ENCODE measurements at places on chromosomes 11 and 22.

DNA sequence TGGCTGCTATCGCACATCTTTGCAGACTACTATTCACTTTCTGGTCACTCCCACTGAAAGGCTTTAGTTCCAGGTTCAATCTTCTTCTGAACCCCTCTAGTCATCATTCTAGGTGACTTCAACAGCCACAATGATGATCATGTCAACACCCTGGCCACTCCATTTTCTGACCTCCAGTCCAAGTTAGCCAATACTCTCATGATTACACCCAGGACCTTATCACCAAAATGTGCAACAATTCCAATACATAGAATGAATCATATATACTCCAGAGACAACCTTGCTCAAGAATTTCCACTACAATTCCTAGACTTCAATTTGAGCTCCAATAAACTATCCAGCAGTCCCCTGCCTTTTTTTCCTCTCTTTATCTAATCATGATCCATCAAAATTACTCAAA, 70.7 kb downstream of the PAK1 start:
- DNase-seq = no peak

DNA sequence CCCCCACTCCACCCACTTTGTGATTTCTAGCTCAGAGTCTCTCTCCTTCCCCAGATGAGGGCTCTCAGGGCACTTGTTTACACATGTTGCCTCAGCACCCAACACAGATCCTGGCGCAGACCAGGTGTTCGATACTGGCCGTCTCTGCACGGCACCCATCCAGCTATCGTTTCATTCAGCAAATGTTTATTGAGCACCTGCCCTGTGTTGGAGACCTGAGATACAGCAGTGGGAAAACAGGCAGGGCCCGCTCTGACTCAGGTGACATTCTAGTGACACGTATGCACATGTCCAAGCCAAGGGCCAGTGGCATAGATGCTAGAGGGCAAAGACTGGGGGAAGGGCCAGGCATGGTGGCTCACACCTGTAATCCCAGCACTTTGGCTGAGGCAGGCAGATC, 71.9 kb downstream of the NFAM1 start:
- DNase-seq = no peak

DNA sequence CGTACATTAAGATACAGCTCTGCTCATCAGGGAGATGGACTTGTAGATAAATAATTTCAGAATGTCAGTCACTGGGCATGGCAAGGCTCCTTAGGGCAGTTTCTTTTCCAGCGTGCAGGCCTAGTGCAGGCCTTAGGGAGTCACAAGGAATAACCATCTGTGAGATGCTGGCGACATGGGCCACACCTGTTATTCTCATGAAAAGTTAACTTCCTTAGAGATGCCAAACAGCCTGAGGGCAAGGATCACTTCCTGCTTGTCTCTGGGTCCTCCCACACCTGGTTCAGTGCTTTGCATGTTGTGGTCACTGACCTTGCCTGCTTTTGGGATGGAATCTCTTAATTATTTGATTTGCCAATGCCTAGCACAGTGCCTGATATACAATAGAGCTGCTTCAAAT, 70.6 kb downstream of the ST3GAL4 start:
- no peak for DNase-seq

DNA sequence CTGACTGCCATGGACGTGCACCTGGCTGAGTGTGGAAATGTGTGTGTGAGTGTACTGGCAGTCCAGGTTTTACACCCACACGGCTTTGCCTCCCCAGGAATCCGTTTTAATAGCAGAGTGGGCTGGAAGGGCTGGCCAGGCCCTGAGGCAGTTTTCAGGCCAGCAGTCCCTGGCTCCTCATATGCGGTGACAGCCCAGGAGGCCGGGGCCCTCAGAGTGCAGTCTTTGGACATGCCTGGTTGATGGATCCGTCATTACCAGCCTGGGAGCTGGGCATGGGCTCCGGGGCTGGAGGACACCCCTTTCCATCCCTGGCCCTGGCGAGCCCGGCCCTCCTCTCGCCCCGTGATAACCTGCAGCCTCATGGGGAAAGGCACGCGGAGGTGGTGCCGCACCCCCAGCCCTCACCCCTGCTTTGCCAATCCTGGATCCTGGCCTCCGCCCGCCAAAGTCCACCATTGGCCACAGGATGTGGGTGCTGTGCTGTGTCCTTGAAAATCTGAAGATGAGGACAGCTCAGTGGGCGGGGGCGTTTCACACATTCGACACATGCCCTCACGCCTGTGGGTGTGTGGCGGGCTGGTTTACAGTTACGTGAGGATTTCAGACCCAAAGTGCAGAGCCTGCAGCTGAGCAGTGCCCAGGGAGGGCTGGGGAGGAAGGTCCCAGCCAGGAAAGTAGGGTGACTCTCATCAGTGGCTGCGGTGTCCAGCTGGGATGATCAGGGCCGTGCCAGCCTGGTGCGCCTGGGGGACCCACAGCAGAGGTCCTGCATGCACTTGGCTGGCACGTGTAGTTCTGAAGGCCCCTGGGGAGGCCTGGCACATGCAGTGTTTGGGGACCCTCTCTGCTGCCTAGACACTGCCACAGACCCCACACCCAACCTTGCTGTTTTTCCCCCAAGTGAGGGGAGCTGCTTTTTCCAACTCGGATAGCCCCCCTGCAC, 55.1 kb downstream of the RTN4R start:
- DNase-seq = no peak

DNA sequence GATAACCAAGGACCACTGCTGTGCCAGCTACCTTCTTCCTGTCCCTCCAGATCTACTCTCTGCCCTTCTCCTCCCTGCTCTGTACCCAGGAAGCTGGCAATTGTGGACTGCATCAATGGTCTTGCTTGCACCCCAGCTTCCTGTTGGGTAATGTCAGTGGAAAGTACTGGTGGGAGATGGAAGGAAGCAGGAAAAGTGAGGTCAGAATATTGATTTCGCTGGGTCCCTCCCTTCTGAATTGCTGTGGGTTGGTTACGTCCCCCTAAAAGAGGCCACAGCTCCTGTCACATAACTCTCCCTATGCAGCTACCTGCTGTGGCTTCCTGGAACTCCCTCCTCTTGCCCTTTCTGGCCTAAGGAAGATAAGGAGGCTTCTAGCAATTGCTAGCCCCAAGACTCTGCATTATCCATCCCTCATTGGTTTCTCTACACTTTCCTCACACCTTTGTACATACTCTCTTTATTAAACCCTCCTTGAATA, 81.2 kb downstream of the RASSF10 start:
- DNase-seq = no peak

DNA sequence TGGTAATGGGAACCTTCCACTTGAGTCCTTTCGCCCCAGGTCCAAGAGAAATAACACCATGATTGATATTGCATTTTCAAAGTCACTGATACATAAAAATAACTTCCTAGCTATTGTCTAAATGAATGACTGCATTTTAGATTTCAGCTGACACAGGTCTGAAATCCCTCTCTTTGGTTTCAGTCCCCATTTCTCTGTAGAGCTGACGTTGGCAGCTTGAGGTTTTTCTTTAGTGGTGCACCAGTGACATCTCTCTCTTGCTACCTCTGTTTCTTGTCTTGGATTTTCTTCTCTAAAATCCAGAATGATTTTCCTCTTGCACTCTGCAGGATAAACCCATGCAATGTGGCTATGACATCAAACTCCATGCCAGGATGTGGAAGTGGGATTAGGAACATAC, 31.7 kb upstream of the SORL1 start:
- DNase-seq = no peak

DNA sequence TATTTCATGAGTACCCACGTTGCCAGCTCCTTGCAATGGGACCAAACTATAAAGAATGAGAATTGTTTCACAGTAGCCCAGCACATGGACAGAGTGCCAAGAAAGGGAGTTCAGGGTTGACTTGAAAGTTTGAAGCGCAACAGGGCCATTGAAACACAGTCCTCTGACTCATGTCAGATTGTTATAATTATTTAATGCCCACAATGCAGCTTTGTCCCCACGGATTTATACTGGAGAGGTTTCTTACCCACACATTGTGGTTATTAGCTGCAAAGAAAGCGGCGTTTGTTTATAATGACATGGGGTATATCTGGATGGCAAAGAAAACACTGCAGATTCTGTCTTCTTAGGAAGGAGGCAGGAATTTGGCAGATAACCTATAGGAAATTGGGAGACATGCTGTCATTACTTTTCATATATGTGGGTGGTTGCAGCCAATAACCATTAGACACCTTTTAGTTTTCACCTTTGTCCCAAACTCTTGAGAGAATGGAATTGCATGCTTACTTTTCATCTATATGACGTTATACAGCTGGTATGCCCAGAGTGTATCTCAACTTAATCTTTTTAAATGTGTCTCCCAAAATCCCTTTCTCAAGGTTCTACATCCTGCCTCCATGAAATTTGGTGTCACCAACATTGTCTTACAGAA, 143.6 kb downstream of the TEAD1 start:
- no peak for DNase-seq

GRCh38 chr11:101738452-101738851, 154.6 kb upstream of the TRPC6 start:
- DNase-seq = no peak

DNA sequence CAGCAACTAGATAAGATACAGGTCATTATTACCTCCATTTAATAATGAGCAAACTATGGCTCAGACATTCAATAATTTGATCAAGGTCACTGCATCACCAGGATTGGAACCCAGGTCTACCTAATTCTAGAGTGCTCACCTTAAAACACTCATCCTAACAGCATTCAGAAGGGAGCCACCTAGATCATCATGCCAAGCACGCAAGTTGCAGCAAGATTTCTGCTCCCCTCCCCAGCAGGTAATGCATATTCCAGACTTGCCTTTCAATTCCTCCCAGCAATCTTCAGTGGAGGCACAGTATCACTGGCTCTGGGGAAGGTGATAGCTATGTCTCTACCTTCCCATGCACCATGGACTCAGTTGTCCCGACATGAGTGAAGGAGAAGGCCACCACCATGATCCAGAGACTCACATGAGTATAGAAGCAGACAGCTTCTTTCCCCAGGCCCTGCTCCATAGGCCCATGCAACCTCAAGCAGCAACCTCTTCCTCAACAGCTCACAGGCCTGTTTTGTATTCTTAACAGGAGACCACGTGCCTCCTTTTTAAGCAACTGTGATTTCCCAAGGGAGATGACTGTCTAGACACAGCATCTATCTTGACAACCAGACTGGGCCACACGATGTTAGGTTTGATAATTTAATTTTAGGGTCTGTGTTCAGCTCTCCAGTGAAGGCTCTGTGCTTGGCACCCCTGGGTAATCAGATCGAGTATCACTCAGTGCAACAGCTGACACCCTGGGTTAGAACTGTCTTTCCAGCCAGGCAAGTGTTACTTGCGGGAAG, 36.4 kb downstream of the RAB30 start:
- no peak for DNase-seq

DNA sequence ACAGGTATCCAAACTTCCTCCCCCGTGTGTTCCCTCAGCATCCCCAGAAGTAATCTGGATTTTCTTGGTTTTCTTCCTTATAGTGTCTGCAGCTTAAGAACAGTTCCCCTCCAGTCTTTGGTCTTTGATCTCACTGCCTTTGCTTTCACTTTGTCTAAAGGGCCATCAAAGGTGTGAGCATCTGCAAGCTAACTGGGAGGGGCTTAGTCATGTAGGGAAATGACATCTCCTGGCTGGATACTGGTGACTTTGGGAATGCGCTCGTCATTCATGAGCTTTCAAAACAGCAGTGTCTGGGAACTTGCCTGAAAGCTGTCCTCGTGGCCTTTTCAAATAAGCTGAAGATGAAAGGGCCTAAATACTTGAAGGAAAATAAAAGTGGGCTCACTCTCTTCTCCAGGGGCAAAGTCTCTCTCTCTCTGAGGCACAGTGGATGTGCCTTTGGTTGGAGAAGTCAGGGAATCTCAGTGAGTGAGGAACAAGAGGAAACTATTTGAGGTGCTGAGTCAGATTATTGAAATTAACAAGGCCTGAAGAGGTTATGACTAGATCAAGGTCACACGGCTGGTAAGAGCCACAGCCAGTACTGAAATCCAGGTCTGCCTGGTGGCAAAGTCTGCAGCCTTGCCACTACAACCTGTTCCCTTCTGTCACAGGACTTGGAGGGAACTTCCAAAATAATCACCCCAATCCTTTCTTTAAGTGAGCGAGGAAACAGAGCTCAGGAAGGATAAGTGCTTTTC, 45.6 kb upstream of the TENM4 start:
- no peak for DNase-seq

DNA sequence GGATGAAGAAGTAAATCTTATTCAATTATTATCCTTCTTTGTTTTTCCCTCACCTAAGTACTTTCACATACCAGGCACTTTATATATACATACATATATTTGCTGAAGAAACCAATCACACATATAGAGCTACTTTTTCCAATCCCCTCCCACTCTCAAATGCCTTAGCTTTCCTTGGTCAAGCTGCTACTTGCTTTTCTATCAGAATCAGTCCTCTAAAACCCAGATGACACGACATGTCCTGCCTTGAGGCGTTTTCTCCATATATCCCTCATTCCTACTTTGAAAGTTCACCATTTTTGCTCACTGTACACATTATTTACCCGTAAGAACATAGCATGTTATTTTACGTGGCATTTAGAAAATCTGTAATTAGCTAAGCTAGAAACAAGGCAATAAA, 5.4 kb downstream of the RAB38 start:
- DNase-seq = no peak

- no peak for DNase-seq
Observed at GRCh38 chr11:76987203-76987602, 47.0 kb upstream of the B3GNT6 start.

- no peak for DNase-seq
Observed at GRCh38 chr11:60786811-60787567, 1.9 kb downstream of the MS4A10 start.

DNA sequence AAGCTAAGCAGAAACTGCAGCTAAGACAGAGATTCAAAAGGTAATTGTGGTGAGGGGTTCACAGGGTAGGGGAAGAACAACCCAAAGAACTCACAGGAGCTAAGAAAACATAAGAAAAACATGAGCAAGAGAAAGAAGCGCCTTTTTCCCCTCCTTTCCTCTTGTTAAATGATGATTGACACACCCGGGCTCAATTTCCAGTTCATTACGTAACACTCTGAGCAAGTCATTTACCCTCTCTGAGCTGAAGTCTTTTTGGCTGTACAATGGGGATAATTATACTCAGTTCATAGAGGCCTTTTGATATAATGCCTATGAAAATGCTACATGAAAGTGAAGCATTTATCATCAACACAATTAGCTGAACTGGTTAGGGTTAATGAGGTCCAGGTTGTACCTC, 17.2 kb downstream of the LRP4 start:
- DNase-seq = no peak

- no peak for DNase-seq
Observed at GRCh38 chr11:6320411-6321155, at the start of gene CAVIN3. TSS of gene CAVIN3 (minus strand) at chr11:6320501. CDS start at chr11:6320476, 25 bp downstream.

- DNase-seq = peak; percentile 33
Observed at GRCh38 chr22:38831166-38831945, 12.5 kb downstream of the NPTXR start.

Data from NK-92 treated with Interleukin-12 subunit alpha and Interleukin-12 subunit beta, amount 100 ng/mL, for 24 hours (cell line).